D341Med (cell line): ENCODE measurements at places on chromosomes 4 and X.
A peak's percentile ranks its signal among the peaks of the same experiment; 100 is the strongest.

GRCh38 chr4:4779054-4779453 lies 80.4 kb upstream of the MSX1 start:
- DNase-seq = no peak

DNA sequence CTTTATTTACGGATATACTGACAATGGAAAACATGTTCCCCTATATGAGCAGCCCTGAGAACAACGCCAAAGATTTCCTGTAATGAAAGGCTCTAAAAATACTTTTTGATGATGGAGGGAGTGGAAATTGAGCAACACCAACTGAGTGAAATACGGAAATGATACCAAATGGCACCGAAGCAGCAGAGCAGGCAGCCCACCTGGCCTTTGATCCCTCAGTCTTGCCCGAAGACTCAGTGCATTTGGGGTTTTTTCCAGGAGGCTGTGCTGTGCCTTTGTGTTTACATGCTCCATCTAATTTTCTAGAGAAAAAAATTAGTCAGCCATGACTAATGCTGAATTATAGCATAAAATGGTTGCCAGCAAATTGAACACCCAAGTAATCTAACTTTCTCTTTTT lies 169.9 kb upstream of the RBPJ start:
- DNase-seq = no peak

DNA sequence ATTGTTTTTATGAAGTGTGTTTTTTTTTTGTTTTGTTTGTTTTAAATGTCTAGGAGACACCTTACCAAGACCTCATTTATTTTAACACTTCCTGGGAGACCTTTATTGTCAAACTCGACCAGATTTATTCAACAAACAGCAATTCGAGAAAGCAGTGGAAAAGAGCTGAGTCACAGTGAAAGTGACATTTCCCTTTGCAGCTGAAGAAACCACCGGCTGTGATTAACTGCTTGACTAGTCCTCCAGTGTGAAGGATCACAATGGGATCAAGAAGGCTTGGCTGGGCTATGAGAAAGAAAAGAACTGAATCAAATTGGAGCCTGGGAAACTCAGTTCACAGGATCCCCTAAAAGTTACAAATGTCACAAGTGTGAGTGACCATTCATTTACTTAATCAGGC lies 11.9 kb upstream of the ADH7 start:
- DNase-seq = no peak

- DNase-seq = peak; percentile 36
Observed at GRCh38 chr4:102730968-102731533, 29.7 kb downstream of the MANBA start.

DNA sequence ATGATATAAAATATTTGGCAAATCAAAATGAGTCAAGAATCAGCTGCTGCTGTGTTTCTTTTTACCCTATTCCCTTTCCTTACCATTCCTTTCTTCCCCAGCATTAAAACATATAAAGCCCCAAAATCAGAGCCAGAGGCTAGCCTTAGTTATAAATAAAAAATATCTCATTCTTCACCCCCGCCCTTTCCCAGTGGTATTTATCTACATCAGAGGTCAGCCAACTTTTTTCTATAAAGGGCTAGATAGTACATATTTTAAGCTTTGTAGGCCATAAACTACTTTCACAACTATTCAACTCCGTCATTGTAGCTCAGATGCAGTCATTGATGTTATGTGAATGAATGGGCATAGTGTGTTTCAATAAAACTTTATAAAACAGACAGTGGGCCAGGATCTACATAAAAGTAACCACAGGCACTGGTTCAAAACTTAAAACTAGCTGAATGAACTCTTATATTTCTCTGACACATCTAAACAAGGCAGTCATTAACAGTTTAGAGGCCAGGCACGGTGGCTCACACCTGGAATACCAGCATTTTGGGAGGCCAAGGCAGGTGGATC lies 30.5 kb upstream of the TCEANC start:
- no peak for DNase-seq

- no peak for DNase-seq
Observed at GRCh38 chr4:138114434-138114833, 127.7 kb downstream of the SLC7A11 start.

GRCh38 chr4:55554453-55555030 lies 7.8 kb upstream of the CLOCK start:
- DNase-seq = peak; percentile 26
